EL (cell line): ENCODE measurements at places on chromosomes 13 and 19.

- DNase-seq: peak; percentile 66
These were observed 79.2 kb upstream of the C13orf46 start for GRCh38 chr13:114053026-114053425.

DNA sequence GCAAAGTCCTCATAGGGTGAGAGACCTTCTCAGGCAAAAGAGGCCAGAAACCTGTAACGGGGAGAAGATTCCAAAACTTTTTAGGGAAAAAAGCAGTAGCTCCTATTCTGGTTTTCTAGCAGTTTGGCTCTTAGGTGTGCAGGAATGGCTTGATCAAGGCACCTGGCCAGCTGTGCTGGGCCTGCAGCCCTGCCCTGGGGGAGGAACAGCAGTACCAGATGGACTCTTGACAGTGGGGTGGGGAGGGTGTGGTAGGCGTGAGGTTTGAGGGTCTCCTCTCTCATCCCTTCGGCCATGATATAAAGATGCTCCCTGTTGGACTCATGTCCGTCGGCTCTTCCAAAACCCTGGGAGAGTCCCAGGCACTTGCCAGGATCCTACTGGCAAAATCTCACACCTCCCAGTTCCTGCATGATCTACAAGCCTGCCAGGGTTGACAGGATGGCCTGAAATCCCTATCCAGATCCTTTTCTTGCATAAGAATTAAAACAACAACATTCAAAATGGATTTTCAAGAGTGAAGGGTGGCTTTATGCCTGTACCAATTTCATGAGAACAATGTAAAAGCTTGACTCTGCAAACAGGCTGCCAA is 120.4 kb downstream of the IER2 start:
- no peak for DNase-seq

DNA sequence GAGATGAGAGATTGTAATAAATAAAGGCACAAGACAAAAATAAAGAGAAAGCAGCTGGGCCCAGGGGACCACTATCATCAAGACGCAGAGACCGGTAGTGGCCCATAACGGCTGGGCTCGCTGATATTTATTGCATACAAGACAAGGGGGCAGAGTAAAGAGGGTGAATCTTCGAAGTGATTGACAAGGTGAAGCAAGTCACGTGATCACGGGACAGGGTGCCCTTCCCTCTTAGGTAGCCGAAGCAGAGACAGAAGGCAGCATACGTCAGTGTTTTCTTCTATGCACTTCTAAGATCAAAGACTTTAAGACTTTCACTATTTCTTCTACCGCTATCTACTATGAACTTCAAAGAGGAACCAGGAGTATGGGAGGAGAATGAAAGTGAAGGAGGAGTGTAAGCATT is 4.6 kb upstream of the PRKCG start:
- DNase-seq: no peak

DNA sequence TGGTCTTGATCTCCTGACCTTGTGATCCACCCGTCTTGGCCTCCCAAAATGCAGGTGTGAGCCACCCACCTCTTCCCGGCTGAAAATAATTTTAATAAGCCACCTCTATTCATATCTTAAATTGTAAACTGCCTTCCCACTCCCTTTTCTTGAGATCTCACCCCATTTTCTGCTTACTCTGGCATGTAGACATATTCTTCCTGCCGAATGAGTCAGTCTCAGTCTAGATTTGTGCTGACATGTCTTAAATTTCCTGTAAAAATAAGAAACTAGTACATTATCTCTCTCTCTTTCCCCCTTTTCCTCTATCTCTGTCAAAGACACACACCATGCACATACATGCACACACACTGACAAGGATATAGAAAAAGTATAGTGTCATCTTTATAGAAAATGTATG is 60.9 kb downstream of the THSD1 start:
- peak; percentile 15 for DNase-seq

- DNase-seq: peak; percentile 69
These were observed 2.3 kb downstream of the NCCRP1 start for GRCh38 chr19:39199025-39199424.

- DNase-seq: no peak
These were observed 731.0 kb downstream of the SLITRK6 start for GRCh38 chr13:85068231-85068630.

DNA sequence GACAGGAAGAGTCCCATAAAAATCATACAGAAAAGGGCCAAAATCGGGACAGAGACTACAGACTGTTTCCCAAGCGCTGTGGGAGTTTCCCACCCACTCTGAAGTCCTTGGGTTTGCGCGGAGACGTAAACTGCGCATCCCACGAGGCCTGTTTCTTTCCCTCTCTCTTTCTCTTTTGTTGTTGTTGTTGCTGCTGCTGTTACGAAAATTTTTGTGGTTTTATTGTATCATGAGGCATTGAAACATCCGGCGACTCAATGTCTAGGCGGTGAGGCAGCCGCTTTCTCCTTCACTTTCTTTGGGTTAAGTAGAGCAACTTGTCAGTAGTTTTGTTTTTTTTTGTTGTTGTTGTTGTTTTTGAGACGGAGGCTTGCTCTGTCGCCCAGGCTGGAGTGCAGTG is 1.6 kb upstream of the PPP1R12C start:
- DNase-seq: no peak

- no peak for DNase-seq
These were observed 9.1 kb downstream of the ARID3A start for GRCh38 chr19:934865-935479.

GRCh38 chr13:39144941-39145533 is 106.8 kb downstream of the NHLRC3 start:
- DNase-seq: peak; percentile 57
